ENCODE measurements at places on chromosomes 6 and 20. TPM values are rescaled to one million over a fixed set of nuclear protein-coding genes. Genes with fewer than 3 reads are reported as not detected.

DNA sequence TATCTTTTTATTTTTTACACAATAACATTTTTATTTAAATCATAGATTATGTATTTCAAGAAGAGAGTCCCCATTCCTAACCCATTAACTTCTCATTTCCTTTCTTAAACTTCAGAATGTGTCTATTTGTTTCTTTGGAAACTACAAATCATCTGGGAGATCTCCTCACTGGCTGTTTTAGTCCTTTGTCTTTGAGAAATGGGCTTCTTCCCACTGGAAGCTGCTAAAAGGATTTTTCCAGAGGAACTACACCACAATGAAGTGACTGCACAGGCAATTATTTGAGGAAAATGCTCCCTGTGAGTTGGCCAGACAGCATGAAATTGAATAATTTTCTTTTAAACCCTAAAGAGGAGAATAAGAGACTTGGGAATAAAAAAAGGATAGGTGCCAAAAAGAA lies 119.1 kb downstream of the TENT5A start:
- DNase-seq, result no peak

- no peak for DNase-seq
Observed at GRCh38 chr6:28941684-28942448, 18.1 kb upstream of the TRIM27 start.

DNA sequence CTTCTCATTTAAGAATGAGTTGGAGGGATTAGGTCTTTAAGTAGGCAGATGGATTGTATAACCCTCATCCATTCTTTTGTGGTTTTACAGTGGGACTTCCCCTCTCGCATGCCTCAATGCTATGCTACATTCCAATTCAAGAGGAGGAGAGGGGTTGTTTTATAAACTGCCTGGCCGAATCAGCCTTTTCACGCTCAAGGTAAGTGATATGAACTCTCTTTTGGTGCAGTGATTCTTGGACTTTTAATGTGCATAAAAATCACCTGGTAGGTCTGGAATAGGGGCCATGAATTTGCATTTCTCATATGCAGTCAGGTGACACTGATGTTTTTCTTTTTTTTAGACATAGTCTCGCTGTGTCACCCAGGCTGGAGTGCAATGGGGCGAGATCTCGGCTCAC lies 10.8 kb downstream of the ASXL1 start:
- no peak for DNase-seq

GRCh38 chr6:154257067-154257466 lies 99.5 kb downstream of the IPCEF1 start:
- DNase-seq, result no peak

DNA sequence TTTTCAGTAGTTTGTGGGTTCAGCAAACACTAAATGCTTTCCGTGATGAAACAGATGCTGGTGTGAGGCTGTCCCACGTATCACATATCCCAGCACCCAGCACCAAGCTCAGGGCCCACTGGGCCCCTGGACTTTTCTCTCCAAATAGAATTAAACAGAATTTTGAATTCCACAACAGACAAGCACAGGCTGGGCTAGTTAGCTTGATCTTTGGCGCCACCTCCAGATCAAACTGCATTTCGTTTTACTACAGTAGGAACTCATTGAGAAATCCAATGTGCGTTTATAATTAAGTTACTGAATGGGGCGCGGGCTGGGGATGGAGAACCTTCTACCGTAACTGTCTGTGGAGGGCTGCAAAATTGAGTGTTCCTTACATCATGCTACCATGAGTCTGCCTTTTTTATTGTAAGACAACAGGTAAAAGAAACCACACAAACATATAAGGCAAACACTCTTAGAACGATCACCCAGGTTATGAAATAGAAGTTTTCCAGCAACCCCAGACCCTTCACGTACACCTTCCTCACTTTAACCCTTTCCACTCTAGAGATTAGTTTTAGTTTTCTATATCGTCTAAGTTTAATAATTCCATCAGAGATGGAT lies 107.8 kb downstream of the ZFP64 start:
- DNase-seq, result peak; percentile 77

GRCh38 chr6:161493576-161494118 lies 219.8 kb upstream of the AGPAT4 start:
- DNase-seq, result no peak

- no peak for DNase-seq
Observed at GRCh38 chr6:156359912-156360311, 417.3 kb upstream of the ARID1B start.

GRCh38 chr6:13178107-13178506 lies 150.2 kb downstream of the TBC1D7 start:
- DNase-seq, result no peak

- no peak for DNase-seq
Observed at GRCh38 chr20:59299945-59300332, 472 bp upstream of the EDN3 start.

GRCh38 chr6:17998442-17998841 lies 11.0 kb upstream of the KIF13A start:
- DNase-seq, result no peak

- DNase-seq, result no peak
Observed at GRCh38 chr6:26141378-26141904, 54.2 kb downstream of the HFE start.

DNA sequence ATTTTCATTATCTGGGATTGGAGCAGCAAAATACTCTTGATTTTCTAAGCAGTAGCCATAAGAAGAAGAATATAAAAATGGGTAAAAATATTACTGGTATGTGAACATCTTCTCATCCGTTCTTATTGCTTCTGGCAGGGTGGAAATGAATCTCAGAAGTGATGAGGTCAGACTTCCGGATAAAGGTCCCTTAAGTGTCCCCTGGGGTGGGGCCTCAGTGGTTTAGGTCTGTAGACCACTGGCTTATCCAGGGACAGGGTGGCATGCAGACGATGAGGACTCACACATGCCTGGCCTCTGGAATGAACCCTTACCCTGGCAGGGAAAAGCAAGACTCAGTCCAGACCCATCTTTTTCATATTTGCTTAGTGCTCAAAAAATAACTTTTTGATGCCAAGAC lies 143.3 kb downstream of the UST start:
- DNase-seq, result no peak

DNA sequence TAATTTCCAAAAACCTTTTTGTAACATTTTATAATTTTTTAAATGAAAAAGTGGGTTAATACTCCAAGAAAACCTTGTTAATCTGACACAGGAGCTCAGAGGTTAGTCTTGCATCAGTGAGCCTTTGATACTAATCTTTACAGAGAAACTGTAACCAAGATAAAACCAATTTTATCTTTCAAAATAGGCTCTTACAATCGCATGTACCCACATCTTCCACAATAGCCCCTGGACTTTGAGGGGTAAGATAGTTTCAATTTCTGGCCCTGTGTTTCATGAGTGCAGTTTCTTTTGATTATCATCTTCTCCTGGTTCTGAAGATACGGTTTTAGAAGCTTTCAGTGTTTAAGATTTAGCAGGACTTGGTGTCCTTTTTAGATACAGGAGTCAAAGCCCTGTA lies 34.5 kb upstream of the MAS1L start:
- no peak for DNase-seq

DNA sequence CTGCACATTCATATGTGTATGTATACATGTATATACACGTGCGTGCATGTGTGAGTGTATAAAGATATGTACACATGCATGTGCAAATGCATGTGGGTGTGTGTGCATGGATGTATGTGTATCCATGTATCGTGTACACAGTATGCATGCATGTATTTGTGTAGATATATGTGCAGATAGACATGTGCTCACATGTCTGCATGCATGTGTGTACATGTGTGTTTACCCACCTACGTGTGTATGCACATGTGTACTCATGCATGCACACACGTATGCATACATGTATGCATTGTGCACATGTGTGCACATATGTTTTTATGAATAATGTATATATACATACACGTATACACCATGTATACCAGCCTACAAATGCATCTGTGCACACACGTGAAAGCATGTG lies 80.3 kb upstream of the ZNF322 start:
- DNase-seq, result no peak

DNA sequence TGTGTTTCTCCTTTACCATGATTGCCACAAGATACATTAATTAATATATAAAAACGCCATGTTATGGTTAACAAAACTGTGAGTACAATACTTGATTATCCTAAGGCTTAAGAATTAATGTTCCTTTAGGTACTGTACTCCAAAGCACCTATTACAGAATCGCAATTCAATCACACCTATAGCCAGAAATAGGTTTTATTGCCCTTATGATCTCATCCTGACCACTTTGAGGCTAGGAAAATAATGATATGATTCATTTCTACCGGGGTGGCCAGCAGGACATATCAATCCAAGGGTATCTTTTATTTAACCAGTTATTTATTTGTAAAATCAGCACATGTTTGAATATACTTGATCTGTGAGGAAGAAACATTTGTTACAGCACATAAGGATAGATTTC lies 396.6 kb upstream of the GJE1 start:
- no peak for DNase-seq

GRCh38 chr6:43078691-43079090 lies 2.6 kb downstream of the PTK7 start:
- DNase-seq, result no peak

GRCh38 chr6:37826188-37826587 lies 6.7 kb downstream of the ZFAND3 start:
- DNase-seq, result no peak

DNA sequence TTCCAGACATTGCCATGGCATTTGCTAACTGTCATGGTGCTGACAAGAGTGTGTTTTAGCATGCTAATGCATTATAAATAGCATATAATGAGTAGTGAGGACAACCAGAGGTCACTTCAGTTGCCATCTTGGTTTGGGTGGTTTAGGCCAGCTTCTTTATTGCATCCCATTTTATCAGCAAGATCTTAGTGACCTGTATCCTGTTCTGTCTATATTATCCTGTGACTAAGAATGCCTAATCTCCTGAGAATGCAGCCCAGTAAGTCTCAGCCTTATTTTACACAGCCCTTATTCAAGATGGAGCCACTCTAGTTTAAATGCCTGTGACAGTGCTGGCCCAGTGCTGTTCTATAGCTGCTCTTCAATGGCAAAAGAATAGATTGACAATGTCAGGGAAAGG lies 781.0 kb upstream of the ADGRB3 start:
- no peak for DNase-seq

The CALHM5 gene
- total RNA-seq, result 5.3 TPM

The RBPJL gene
- not detected for total RNA-seq

The BLOC1S5 gene
- total RNA-seq, result 17.8 TPM

The PXDC1 gene
- 48.3 TPM for total RNA-seq

The GPSM3 gene
- total RNA-seq, result 20.5 TPM

The LINC00237 gene
- total RNA-seq, result not detected

The SLC24A3 gene
- total RNA-seq, result 2.0 TPM

Measured in sciatic nerve (tissue), 2 donors.